ENCODE measurements at places on chromosomes 5 and 9. TPM values are rescaled to one million over a fixed set of nuclear protein-coding genes. Genes with fewer than 3 reads are reported as not detected.

DNA sequence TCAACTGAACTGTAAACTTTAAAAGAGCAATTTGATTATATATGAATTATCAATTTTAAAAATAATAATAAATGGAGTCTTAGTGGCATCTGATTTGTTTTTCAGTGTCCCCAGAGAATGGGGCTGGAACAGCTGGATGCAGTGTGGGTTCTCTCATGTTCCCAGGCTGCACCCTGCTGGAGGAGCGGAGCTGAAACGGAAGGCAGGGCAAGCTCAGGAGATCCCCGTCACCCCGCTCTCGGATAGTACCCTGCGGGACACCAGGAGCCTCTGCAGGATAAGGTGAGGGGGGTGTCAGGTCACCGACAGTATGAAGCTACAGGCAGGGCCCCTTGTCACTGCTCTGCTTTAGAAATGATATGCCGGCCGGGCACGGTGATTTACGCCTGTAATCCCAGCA, 57.3 kb downstream of the S1PR3 start:
- no peak overlapping the region for H3K27ac ChIP-seq
- H3K4me3 ChIP-seq, result no peak overlapping the region
- no peaks in the 10 kb centered on the region for H3K36me3 ChIP-seq

DNA sequence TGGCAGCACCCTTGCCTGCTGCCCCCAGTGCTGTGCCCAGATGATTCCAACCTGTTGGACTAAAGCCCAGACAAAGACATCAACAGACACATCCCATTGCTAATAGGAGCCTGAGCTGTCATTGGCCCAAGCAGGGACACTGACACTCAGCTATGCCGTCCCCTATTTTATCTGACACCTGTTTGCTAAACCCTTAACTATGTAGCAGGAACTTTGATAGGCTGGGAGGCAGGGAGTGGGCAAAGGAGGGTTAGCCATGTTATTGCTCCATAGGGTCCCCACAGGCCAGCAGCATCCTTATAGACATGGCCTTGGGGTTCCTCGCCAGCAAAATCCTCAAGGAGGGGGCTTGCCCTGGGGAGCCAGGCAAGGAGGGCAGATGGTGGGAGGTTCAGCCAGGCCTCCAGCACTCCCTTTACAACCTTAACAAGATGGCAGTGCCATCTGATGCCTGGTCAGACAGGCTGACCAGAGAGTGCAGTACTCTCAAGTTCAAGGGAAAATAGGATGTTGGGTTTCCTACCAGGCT, 50.4 kb upstream of the CDKN2AIPNL start:
- peaks cover 3% of the 10 kb centered on the region for H3K4me1 ChIP-seq
- H3K27ac ChIP-seq, result no peak overlapping the region
- DNase-seq, result no peak
- H3K27me3 ChIP-seq, result peaks cover 5% of the 10 kb centered on the region

GRCh38 chr9:118222375-118222774, 518.2 kb downstream of the TLR4 start:
- no peak overlapping the region for H3K4me3 ChIP-seq
- H3K36me3 ChIP-seq, result peaks cover 3% of the 10 kb centered on the region
- no peak overlapping the region for H3K27ac ChIP-seq
- DNase-seq, result peak; percentile 6
- peaks cover 2% of the 10 kb centered on the region for H3K4me1 ChIP-seq

GRCh38 chr5:125112196-125112595, 365.8 kb upstream of the ZNF608 start:
- H3K4me3 ChIP-seq, result no peak overlapping the region
- H3K4me1 ChIP-seq, result peaks cover 5% of the 10 kb centered on the region
- no peak for DNase-seq
- H3K27ac ChIP-seq, result no peak overlapping the region
- no peaks in the 10 kb centered on the region for H3K27me3 ChIP-seq
- no peaks in the 10 kb centered on the region for H3K36me3 ChIP-seq

DNA sequence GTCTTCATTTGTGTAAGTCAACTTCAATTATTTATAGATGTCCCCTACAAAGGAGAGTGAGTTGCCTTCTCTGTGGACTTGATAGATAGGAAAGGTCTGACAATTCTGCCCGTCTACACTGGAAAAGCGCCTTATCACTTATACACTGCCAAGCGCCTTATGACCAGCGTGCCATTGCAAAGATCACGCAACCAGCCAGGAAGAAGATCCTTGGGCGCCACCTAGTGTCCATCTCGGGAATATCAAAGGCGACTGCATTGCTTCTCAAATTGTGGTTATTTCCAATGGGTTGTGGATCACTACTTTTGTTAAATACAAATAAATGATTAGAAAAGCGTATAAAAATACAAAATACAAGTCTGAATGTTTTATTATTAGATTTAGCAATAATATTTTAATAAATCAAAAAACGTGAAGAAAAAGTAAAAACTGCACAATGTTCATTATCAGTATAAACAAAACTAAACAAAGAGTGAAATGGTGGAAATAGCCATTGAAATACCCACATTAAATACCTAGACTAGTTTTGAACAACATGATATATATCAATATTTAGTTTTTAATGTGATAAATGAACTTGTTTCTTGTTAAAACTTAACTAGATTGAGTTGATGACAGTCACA, 27.8 kb downstream of the SUB1 start:
- peaks cover 6% of the 10 kb centered on the region for H3K36me3 ChIP-seq
- H3K27ac ChIP-seq, result no peak overlapping the region
- peaks cover 3% of the 10 kb centered on the region for H3K4me1 ChIP-seq
- peak; percentile 86 for DNase-seq
- H3K27me3 ChIP-seq, result peaks cover 3% of the 10 kb centered on the region
- no peak overlapping the region for H3K4me3 ChIP-seq

DNA sequence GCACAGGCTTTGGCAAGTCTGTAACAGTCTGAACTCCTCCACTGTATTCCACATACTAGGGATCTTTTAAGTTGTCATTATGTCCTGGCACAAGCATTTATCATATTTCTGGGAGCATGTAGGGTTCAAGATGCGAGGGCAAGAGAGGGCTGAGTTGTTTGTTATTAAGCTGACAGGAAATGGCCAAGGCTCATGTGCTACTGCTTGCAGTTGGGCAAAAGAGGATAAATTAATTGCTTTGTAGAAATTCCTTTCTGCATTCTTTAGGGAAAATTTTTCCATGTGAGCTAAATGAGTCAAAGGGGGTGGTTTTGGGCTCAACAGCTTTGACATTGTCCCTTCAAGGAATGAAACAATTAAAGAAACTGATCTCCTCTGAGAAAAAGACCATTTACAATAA, 35.4 kb downstream of the DOCK8 start:
- no peaks in the 10 kb centered on the region for H3K36me3 ChIP-seq
- no peaks in the 10 kb centered on the region for H3K27me3 ChIP-seq
- H3K27ac ChIP-seq, result no peak overlapping the region

DNA sequence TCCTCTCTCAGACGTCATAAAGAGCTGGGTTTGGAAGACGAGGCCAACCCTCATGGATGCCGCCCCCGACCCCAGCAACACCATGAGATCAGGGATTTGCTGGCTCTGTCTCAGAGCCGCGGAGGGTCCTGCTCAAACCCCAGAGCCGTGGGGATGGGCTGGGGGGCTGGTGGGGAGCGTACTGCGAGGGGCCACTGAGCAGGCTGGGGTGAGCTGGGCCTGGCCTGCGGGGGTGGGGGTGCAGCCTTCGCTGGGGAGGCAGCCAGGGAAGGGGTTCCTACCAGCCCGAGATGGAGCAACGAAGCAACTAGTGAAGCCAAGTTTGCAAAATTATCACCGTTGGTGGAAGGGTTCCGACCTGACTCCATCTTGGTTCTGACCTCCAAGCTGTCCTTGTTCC, 5.1 kb upstream of the SLC12A7 start:
- H3K4me3 ChIP-seq, result no peak overlapping the region
- DNase-seq, result no peak
- no peaks in the 10 kb centered on the region for H3K4me1 ChIP-seq
- H3K27me3 ChIP-seq, result peaks cover 11% of the 10 kb centered on the region

- DNase-seq, result no peak
- H3K27me3 ChIP-seq, result no peaks in the 10 kb centered on the region
- H3K4me3 ChIP-seq, result no peak overlapping the region
- peaks cover 3% of the 10 kb centered on the region for H3K4me1 ChIP-seq
- peaks cover 16% of the 10 kb centered on the region for H3K36me3 ChIP-seq
These were observed 84.2 kb downstream of the GPBP1 start for GRCh38 chr5:57258052-57258451.

- no peak overlapping the region for H3K4me3 ChIP-seq
- H3K36me3 ChIP-seq, result no peaks in the 10 kb centered on the region
- peaks cover 9% of the 10 kb centered on the region for H3K27me3 ChIP-seq
- no peak overlapping the region for H3K27ac ChIP-seq
These were observed 42.5 kb downstream of the RALGPS1 start for GRCh38 chr9:126956917-126957686.

- H3K36me3 ChIP-seq, result no peaks in the 10 kb centered on the region
- H3K4me1 ChIP-seq, result no peaks in the 10 kb centered on the region
- H3K27me3 ChIP-seq, result peaks cover 6% of the 10 kb centered on the region
- no peak overlapping the region for H3K27ac ChIP-seq
- H3K4me3 ChIP-seq, result no peak overlapping the region
These were observed 99.2 kb downstream of the SH3TC2 start for GRCh38 chr5:148963664-148964063.

GRCh38 chr9:121660876-121661275, 9.4 kb downstream of the DAB2IP start:
- peak overlapping the region; percentile 59 for H3K27ac ChIP-seq
- no peak for DNase-seq
- H3K36me3 ChIP-seq, result peaks cover 8% of the 10 kb centered on the region
- peak overlapping the region; percentile 45 for H3K4me3 ChIP-seq

DNA sequence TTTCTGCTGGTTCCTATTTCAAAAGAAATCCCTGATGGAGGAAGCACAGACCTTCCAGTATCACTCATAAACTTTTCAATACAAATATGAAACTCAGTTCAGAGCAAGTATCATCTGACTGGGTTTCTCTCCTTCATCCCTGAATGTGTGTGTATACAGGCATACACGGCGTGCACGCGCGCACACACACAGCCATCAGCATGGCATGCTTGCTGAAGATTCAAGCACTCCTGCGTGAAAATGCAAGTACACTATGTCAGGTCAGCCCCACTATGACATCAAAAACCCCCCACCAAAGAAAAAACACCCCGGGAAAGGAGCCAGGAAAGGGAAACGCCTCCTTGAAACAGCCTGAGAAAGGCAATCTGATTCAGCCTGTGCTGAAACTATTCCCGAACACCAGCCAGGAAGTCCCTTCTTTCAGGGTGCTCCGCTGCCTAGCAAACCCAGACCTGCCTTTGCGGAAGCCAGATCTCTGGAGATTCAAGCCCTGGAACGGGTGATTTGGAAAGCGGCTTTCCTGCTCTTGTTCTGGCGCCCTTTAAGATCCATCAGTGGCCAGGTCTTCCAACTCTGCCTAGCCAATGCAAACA, 831 bp downstream of the KLHL3 start:
- peaks cover 14% of the 10 kb centered on the region for H3K36me3 ChIP-seq
- peaks cover 40% of the 10 kb centered on the region for H3K4me1 ChIP-seq
- no peak overlapping the region for H3K4me3 ChIP-seq
- H3K27ac ChIP-seq, result no peak overlapping the region

- DNase-seq, result peak; percentile 30
- peaks cover 7% of the 10 kb centered on the region for H3K4me1 ChIP-seq
- H3K27ac ChIP-seq, result no peak overlapping the region
- no peak overlapping the region for H3K4me3 ChIP-seq
- H3K36me3 ChIP-seq, result no peaks in the 10 kb centered on the region
These were observed 88.9 kb downstream of the PCSK5 start for GRCh38 chr9:75979362-75979761.

GRCh38 chr9:20791682-20792081, 107.6 kb downstream of the FOCAD start:
- no peak overlapping the region for H3K27ac ChIP-seq
- DNase-seq, result no peak
- H3K4me1 ChIP-seq, result no peaks in the 10 kb centered on the region

GRCh38 chr5:112219000-112219399, 200.1 kb downstream of the EPB41L4A start:
- DNase-seq, result no peak
- H3K4me1 ChIP-seq, result no peaks in the 10 kb centered on the region
- H3K36me3 ChIP-seq, result no peaks in the 10 kb centered on the region
- H3K27ac ChIP-seq, result no peak overlapping the region
- no peaks in the 10 kb centered on the region for H3K27me3 ChIP-seq
- no peak overlapping the region for H3K4me3 ChIP-seq

DNA sequence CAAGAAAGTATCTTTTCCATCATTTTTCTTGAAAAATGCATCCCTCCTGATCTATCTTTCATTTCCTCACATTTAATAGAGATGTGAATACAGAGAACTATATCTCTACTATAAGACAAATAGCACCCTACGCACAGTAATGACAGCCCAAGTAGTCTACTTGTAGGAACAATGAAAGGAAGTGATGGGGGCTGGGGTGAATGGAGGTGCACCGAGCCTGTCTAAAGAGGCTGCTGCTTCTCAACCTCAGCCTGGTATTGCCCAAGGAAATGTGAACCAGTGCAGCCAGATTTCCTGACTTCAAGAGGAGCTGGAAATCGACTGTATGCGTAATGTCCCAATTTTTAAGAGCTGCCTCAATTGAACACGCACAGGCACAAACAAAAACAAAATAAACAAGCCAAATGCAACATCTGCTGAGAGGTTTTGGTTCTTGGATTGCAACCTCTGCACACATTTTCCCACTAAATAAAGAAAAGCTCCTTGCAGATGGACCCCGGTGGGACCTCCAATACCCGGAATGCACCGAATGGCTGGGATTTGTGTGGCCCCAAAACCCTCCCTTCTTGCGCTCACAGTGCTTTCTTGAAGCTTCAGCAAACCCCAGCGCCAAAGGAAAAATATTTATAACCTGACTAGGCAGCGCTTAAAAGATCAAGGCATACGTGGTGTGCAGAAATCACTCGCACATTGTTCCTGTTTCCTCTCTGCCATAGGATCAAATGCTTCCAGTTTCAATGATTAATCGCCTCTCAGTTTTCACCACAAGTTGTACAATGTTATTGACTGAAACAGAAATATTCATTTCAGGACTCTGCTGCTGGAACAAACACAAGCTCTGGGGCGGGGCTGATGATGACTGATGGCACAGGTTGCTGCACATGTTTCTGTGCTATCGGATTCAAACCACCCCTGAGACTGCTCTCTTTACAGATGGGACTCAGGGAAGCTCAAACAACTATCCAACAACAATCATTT, 68.3 kb downstream of the KCNIP1 start:
- no peak overlapping the region for H3K4me3 ChIP-seq
- no peaks in the 10 kb centered on the region for H3K36me3 ChIP-seq
- peak overlapping the region; percentile 80 for H3K27ac ChIP-seq
- H3K27me3 ChIP-seq, result no peaks in the 10 kb centered on the region

- no peaks in the 10 kb centered on the region for H3K36me3 ChIP-seq
- DNase-seq, result no peak
- no peak overlapping the region for H3K27ac ChIP-seq
- peaks cover 4% of the 10 kb centered on the region for H3K27me3 ChIP-seq
- no peaks in the 10 kb centered on the region for H3K4me1 ChIP-seq
- no peak overlapping the region for H3K4me3 ChIP-seq
These were observed 15.0 kb downstream of the GFPT2 start for GRCh38 chr5:180338001-180338707.

The ADGRD2 gene
- not detected for total RNA-seq

The CRB2 gene
- total RNA-seq, result 0.18 TPM

The IL31RA gene
- 0.82 TPM for total RNA-seq

The TARS1 gene
- total RNA-seq, result 163 TPM

The S1PR3 gene
- total RNA-seq, result 18.3 TPM

The RGS7BP gene
- total RNA-seq, result 0.23 TPM

The PJA2 gene
- total RNA-seq, result 78.2 TPM

The SGTB gene
- 8.3 TPM for total RNA-seq

The SLF1 gene
- total RNA-seq, result 4.6 TPM

The IGFBPL1 gene
- 9.1 TPM for total RNA-seq

The SLC36A3 gene
- not detected for total RNA-seq

The NIM1K gene
- 0.15 TPM for total RNA-seq

The SH3PXD2B gene
- total RNA-seq, result 74.1 TPM

The PCDHGA2 gene
- total RNA-seq, result 1.6 TPM

The DNAJB5 gene
- total RNA-seq, result 20.4 TPM

All from endothelial cell (in vitro differentiated cells).